ENCODE measurements at places on chromosomes 2 and 18.

- H3K27ac ChIP-seq, result no peak overlapping the region
- no peaks in the 10 kb centered on the region for H3K4me1 ChIP-seq
- no peak overlapping the region for H3K4me3 ChIP-seq
- no peak for DNase-seq
- no peaks in the 10 kb centered on the region for H3K36me3 ChIP-seq
These were observed 41.6 kb upstream of the TFCP2L1 start for GRCh38 chr2:121326628-121327027.

- H3K4me1 ChIP-seq, result no peaks in the 10 kb centered on the region
- no peak for DNase-seq
- H3K27ac ChIP-seq, result no peak overlapping the region
- no peaks in the 10 kb centered on the region for H3K36me3 ChIP-seq
These were observed 69.0 kb downstream of the CPO start for GRCh38 chr2:207008105-207008990.

DNA sequence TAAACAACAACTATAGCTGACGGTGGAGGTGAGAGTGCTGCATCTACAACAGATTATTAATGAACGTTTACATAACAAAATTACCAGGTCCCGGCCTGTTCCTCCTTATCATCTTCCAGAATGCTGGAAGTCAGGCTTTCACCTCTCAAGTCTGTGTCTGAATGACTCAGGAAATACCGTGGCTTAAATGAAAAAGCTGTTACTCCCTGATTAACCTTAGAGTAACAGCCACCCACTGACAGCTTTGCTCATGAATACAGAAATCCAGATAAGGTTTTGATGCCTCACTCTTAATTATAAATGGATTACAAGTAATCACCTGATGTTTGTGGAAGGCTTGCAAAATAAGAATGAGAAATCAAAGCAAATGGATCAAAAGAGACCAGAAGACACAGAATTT is 885.3 kb upstream of the CELF4 start:
- peaks cover 2% of the 10 kb centered on the region for H3K27me3 ChIP-seq
- no peak for DNase-seq
- no peak overlapping the region for H3K27ac ChIP-seq
- H3K4me1 ChIP-seq, result no peaks in the 10 kb centered on the region
- H3K36me3 ChIP-seq, result no peaks in the 10 kb centered on the region

GRCh38 chr2:9189901-9190300 is 16.7 kb upstream of the ASAP2 start:
- no peak overlapping the region for H3K27ac ChIP-seq
- no peaks in the 10 kb centered on the region for H3K4me1 ChIP-seq
- H3K4me3 ChIP-seq, result no peak overlapping the region
- H3K27me3 ChIP-seq, result peaks cover 11% of the 10 kb centered on the region

GRCh38 chr2:211649331-211649730 is 889.3 kb downstream of the ERBB4 start:
- no peak overlapping the region for H3K27ac ChIP-seq
- DNase-seq, result no peak
- no peaks in the 10 kb centered on the region for H3K36me3 ChIP-seq
- no peaks in the 10 kb centered on the region for H3K27me3 ChIP-seq

Measured in activated T-helper 1 cell treated with anti-CD3 and anti-CD28 coated beads, Interleukin-12 subunit alpha, Interleukin-12 subunit beta, Interleukin-2, Interleukin-4 antibody, amounts not matched to agents 30 ng/mL and 10 ng/mL and 1 ng/mL, durations not matched to agents 14 hours and 24 hours and 36 hours (primary cell).